Renal cortical epithelial cell (primary cell): ENCODE measurements at places on chromosomes 16 and 17.
A peak's percentile ranks its signal among the peaks of the same experiment; 100 is the strongest.

- DNase-seq = no peak
These were observed 36.8 kb upstream of the PABPN1L start for GRCh38 chr16:88903267-88903666.

DNA sequence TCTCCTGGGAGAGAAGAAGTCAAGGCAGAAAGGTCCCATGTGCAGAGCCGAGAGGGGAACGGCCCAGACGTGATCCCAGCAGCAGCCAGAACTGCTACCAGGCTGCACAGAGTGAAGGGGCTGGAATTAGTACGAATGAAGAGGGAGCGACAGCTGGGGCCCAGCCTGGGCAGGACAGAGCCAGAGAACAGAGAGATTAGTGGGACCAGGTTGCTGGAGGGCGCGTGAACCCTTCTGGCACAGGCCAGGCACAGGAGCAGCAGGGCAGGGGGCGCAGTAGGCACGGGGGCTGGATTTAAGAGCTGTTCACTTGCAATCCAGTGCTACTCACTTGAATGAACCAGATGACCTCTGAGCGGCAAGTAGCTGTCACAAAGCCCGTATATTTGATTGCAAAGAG lies 66.9 kb downstream of the PLXDC1 start:
- no peak for DNase-seq

DNA sequence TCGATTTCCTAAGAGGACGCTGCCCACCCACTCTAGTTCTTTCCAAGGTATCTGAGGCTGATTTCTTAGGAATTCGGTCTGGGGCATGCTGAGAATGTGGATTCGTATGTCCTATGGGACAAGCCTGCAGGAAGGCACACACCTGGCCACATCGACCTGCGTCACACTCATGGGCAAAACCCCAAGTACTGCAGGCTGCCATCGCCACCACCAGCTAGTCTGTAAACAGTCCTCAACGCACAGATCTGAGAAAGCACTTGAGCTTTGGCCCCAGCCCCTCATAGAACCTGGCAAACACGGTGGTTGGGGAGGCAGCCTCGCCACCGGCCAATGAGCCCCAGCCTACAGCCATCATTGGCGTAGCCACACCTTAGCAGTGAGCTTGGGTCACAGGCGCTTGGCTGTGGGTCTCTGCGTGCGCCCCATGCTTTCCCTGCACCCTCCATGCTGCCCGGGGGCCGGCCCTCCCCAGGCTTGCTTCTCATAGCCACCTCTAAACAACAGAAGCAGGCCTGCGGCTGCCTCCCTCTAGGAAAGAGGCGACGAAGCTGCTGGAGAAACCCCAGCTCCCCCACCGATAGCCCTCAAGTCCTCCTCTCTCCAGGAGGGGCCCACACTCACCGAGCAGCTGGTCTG lies 75.1 kb downstream of the ZNF778 start:
- DNase-seq = no peak

GRCh38 chr17:10270258-10270657 lies 71.9 kb upstream of the GAS7 start:
- DNase-seq = no peak

GRCh38 chr16:2250652-2251295 lies 613 bp downstream of the ECI1 start:
- peak; percentile 25 for DNase-seq

- no peak for DNase-seq
These were observed 2.4 kb downstream of the SLC16A3 start for GRCh38 chr17:82231312-82231561.

- no peak for DNase-seq
These were observed 95.7 kb downstream of the KANSL1 start for GRCh38 chr17:46097497-46097896.

DNA sequence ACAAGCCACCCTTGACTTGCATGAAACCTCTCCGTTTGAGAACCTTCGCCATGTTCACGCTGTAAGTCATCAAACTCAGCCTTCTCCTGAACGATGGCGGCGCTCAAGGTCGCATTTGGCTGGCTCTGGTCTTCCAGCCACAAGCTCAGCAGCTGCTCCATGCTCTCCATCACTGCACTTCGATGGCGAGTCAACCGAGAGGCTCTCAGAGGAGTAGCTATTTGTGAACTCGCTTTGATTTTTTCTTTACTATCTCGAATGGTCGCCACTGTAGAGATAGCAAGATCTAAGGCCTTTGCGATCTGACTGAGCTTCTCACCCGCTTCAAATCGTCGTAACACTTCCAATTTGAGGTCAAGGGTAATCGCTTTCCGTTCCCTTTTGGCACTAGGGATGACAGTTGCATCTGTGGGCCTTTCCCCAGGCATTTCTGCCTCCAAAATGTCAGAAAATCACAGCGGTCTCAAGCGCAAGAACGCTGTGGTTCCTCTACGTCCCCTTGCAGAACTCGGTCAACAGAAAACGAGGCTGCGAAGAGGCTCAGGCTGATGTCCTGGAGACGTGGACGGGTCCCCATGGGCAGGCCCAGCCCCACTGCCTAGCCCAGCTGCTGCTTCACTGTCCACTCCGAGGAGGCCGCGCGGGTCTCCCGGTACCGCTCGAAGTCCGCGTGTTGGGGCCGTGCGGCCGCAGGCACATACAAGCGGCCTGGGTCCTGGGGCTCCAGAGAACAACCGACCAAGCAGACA lies 23.1 kb downstream of the DEF8 start:
- DNase-seq = no peak
